ENCODE measurements at places on chromosomes 7 and 10.

- DNase-seq = no peak
Measured at GRCh38 chr10:61183967-61184366, 240.0 kb upstream of the RHOBTB1 start.

DNA sequence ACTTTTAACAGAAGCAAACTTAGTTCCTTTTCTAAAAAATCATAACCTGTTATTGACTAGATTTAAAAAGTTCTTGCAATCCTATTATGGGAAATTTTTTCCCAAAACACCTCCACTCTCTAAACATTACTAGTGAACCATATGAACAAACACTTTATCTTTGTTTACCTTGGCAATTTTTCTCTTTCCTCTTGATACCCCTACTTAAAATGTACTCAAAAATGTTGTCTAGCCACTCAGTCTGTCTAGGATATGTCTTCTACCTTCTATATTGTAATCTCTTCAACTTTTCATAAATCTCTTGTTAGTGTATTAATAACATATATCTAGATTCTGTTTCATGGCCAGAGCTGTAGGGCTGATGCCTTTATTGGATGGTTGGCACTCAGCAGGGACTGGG lies 630.0 kb upstream of the GRM3 start:
- DNase-seq = no peak

DNA sequence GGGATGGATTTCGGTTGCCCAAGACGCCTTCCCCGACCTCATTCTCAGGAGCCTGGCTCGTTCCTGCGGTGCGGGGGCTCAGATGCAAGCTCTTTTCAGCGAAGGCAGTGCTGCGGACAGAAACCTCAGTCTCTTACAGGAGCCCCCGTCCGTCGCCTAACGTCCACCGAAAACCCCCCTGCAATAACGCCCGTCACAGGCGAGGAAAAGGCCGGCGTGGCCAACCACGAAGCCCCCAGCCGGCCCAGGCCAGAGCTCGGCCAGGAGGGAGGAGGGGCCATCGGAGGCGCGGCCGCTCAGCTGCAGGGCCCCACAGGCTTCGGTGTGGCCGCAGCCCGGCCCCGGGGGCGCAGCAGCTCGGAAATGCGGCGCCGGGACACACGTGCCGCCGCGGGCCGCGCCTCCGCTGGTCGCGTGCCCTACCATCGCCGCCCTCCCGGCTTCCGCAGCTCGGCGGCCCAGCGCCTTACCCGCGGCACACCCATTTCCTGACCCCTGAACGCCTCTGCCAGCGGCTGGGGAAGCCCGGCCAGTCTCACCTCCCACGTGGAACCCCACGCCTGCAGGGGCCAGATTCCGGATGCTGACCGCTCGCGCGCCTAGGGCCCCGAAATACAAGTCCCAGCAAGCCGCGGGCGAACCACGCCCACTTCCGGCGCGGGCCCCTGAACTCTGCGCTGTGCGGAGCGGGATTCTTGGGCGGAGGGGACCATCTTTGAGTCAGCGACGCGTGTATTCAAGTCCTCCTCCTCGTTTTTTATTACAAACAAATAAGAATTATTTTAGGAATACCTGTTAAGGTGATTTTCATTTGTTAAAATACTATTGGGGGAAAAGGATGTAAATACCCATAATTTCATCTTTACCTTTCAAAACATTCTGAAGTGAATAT lies at the start of gene ZNF239:
TSS of gene ZNF239 (minus strand) at position 616 of the 892 bp plus-strand sequence. CDS start 16,537 bp downstream, outside the sequence.
- peak; percentile 86 for DNase-seq

DNA sequence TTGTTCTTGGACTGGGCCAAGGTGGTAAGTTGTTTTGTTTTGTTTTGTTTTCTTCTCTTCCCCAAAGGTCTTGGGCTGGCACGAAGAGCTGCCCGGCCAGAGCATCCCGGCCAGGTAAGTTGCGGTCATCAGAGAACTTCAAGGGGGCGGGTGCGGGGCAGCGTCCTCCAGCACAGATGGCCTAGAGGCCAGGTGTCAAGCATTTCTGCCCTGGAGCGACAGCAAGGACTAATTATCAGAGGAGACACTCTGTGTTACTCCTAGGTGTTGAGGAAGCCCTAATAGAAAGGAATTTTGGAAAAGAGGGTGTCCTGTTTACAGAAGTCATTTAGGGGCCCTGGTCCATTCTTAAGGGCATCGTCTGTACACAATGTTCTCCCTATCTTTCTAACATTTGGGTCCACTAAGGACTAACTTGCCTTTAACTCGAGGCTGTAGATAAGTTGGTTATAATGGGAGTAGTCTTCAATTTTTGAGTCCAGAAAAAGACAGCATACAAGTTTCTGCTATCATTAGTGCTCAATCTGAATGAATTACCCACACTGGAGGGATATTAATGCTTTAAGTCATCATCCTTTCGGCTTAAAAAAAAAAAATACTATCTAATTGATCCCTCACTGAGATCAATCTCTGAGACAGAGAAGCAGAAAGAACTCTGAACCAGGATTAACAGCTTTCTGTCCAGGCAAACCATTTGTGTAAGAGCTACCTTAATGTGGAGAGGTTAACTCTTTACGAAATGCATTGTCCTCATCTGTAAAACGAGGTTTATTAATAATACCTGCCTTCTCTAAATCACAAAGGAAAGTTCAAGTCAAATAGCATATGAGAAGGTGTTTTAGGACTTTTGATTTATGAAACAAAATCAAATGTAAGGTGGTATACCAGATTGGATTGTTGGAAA lies 1.5 kb downstream of the ITGB8 start:
- no peak for DNase-seq

DNA sequence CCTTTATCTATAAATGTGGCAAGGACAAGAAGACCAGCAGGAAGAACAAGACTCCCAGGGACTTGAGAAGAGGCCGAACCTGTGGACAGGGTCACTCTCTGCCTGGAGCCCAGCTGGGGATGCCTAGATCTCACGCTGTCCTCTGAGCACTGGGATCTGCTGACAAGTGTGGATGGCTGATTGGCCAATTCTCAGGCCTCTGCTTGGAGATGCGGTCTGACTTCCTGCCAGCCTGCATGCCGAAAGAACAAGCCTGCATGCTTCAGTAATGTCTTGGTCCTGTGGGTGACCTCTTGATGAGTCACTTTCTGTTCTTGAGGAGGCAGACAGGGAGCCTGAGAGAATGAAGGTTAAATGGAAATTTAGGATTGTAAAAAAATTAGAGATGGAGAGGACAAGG lies 84.7 kb downstream of the TMEM178B start:
- DNase-seq = peak; percentile 98

- DNase-seq = no peak
Measured at GRCh38 chr10:22475651-22476600, 130.6 kb downstream of the SPAG6 start.

DNA sequence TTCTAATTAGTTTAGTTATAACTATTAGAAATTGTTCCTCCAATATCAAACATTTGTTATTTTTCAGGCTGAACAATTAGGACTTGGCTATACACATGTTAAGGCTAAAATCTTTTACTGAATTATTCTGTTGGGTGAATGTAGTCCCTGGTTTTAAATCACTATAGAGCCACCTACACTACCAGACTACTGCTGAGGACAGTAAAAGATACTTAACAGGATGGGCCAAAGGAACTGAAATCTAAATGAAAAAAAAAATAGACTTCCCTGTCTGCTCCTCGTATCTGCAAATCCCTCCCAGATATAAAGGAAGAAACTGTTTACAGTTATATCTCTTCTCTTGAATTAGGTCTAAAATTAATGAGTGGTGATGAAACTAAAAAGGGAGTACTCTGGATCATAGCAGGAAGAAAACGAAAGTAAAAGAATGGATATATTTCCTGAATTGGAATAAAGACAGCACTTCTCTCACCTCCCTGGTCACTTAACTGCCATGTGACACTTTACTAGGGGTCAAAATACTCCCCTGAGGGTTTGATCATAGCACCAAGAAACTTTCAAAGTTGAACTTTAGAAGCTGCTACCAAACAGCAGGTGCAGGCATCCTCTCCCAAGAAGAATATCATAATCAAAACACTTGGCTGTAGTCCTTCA lies 12.7 kb downstream of the FBXW4 start:
- DNase-seq = no peak

GRCh38 chr7:131691454-131692130 lies 135.2 kb upstream of the PODXL start:
- DNase-seq = no peak

DNA sequence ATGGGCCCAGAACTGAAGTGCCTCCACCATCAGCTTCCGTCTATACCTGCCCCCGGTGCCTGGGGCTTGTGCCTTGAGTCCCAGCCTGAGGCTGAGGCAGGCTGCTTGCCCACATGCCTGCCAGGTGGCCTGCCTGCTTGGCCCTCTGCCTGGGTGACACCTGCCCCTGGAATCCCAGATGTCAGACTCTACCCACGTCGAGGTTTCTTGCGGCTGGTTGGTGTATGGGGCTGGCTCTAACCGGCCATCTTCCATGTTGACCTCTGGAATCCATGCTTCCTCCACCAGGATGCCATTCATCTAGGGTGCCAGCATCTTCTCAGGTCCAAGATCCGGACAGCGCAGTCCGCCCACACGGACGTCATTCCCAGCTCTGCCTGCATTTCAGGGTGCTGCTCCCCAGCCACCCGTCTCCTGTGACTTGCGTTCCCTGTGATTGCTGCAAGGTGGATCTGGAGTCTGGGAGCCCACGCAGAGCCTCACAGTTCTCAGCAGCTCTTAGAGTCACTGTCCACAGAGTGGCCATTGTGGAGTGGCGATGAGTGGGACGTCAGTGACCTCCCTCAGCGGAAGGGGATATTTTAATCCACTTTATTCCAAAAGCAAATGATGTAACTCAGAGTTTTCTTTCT lies 298.1 kb downstream of the TCERG1L start:
- no peak for DNase-seq

DNA sequence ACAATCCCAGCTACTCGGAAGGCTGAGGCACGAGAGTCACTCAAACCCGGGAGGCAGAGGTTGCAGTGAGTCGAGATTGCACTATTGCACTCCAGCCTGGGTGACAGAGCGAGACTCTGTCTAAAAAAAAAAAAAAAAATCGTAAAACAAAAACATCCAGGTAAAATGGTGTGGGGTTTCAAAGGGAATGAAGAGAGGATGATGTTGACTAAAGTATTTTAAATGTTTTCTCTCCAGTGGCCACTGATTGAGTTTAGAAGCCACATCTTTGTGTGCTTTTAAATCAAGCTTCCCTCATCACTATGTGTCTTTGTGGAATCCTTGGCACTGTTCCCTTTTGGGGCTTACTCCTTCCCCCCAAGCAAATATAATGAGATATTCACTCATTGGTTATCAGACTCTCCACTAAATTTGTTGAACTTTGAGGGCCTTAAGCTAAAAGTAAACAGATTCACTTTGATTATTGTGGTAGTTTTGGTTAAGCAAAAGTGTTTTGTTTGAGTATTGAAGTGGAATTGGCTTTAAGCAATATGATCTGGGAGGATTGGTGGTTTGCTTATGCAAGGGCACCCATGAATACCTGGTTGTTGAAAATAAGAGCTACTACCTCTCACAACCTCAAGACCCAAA lies 162.9 kb downstream of the CDK14 start:
- no peak for DNase-seq

GRCh38 chr7:1939434-1940401 lies 269.6 kb downstream of the ELFN1 start:
- peak; percentile 61 for DNase-seq

GRCh38 chr7:128740996-128741395 lies 1.8 kb downstream of the CALU start:
- DNase-seq = peak; percentile 66

DNA sequence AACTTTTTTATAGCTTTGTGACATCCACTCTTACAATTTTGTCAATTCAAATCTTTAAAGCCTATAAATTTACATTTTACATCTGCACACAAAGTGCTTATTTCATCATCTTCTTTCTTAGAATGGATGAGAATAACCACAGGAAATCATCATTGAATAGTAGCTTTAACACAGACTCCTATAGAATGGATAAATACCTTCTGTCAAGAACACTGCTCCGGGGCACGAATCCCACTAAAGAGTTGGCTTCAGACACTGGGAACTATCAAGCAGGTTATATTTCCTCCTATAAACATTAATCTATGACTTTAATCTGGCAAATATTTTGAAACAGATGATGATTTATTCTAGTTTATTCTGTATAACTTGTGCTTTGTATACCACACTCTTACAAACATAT lies 269.7 kb upstream of the TPK1 start:
- DNase-seq = no peak

DNA sequence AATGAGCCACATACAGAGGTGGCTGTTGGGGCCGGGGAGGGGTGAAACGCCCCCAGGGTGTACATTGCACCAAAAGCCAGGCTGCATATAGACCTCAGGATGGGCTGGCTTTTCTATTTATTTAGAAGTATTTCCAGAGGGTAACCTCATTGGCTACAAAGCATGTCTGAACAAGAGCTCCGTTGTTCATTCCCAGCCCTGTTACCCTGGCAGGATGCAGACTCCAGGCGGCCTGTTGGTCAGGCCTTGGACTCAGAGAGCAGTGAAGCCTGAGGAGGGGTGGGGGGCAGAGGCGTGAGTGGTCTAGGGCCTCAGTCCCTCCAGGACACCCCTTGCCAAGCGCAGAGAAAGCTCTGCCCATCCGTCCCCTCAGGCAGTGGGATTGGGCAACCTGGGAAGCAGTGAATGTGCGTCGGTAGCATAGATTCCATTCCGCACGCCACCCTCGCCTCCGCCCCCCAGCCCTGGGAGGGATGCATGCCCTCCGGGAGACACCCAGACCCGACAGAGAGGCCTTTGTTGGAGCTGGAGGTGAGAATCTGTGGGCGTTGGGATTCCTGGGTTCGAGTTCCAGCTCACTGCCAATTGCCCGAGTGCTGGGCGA lies 41.9 kb downstream of the TCF7L2 start:
- no peak for DNase-seq

DNA sequence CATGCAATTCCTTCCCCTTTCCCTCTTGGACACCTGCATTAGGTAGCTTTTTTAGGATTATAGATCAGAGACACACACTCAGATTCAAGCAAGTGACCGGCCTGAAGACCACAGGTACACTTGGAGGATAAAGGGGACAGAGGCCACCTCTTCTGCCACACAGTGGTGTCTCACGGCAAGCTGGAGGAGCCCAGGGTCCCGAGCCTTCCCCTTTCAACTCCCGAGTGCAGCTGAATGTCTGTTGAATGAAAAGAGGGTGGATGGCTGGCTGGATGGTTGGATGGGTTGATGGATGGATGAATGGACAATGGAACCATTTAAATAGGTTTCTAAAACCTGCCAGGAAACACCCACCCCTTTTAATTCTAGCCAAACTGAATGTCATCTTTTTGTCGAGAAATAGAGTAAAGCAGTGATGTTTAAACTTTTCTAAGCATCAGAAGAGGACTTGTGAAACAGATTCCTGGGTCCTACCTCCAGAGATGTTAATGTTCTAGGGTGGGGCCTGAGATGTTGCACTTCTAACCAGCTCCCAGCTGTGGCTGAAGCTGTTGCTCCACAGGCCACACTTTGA lies 49.2 kb upstream of the ZMIZ1 start:
- no peak for DNase-seq

DNA sequence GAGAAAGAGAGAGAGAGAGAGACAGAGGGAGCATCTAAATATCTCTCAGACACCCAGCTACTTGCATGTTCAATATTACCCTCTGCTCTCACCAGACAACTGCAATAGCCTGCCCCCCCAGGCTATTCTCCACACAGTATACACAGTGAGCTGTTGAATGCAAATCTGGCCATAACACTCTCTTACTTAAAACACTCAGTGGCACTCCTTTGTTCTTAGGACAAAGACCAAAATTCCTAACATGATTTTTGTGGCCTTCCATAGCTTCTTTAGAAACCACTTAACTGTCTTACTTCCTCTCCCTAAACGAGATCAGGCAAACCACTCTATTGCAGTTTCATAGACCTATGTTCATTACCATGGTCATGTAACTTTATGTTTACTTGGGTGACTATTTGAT lies 903.6 kb upstream of the AUTS2 start:
- DNase-seq = no peak

- DNase-seq = peak; percentile 22
Measured at GRCh38 chr7:156668130-156668741, 27.7 kb downstream of the RNF32 start.

Measured in fibroblast of mammary gland (primary cell).